ENCODE measurements at places on chromosomes 4 and X. TPM values are rescaled to one million over a fixed set of nuclear protein-coding genes. Genes with fewer than 3 reads are reported as not detected.
A peak's percentile ranks its signal among the peaks of the same experiment; 100 is the strongest.

DNA sequence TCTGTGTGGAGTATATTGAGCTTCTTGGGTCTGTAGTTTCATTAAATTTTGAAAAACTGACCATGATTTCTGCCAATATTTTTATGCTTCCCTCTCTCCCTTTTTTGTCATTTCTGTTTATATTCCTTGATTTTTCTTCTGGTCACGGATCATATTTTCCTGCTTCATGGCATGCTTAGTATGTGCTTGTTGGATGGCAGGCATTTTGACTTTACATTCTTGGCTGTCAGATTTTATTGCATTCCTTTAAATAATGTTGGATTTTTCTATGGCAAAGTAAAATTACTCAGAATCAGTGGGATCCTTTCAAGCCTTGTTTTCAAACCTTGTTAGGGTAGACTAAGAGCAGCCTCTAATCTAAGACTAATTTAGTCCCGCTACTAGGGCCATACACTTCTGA, 531.8 kb downstream of the IL15 start:
- no peak for DNase-seq

DNA sequence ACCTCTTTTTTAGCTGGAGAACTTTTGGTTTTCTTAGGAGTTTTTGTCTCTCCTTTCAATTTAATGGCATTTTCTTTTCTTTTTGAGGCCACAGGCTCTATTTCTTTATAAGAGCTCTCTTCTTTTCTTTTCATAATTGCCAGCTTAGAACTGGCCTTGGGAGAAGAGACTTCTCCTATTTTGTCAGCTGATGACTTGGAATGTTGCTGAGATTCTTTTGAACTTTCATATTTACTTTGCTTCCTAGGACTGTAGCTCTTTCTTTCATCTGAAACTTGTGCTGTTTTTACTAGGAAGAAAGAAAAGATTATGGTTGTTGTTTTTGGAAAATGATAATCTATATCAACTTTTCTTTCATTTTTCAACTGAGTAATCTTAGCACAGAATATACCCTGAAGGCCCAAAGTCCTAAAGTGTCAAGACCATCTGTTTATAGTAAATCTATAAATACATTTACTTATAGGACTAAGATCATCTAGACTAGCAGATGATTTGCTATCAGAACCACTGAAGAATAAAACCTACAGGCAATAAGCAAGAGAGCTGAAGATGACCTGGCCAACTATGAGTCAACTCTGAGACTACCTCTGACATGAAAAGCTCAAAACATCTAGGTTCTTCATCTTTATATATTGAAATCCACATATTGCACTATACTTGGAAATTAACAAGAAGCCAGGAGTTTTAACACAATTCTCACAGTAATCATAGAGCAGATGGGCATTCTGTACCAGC, 45.6 kb downstream of the RFC1 start:
- no peak for DNase-seq

DNA sequence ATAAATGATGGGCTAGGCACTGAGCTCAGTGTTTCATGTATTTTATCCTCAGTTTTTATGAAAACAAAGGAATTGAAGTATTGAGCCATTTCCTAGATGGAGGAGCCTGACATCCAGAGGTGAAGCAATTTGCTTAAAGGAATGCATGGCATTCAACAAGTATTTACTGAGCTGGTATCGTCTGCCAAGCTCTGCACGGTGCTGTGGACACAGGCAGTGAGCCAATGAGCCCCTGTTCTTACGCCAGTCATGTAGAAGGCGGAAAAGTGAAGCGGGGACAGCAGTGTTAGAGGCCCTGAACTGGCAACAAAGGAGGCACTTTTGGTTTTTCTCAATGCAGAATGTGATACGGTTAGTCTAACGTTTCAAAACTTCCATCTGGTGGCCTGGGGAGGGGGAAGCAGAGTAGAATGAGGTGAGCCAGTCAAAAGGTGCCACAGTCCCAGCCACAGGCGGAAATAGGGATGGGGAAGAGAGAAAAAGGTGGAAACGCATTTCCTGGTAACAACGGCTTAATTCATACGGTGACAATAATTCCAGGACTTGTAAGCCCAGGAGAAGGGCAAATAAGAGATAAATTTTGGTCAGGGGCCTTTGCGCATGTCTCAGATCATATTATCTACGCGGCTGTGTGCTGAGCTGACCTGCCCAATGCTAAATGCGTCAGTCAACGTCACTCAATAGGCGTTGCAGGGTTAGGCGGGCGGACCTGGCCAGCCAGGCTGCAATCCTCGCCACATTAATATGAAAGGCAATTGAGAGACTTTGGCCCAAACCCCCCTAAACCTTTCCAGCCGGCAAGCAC, 133.9 kb downstream of the AFAP1 start:
- DNase-seq = peak; percentile 79

NPNT gene
- 2.1 TPM for total RNA-seq
